Activated T-cell treated with anti-CD3 and anti-CD28 coated beads for 48 hours (primary cell): ENCODE measurements at places on chromosomes 12 and 14.

DNA sequence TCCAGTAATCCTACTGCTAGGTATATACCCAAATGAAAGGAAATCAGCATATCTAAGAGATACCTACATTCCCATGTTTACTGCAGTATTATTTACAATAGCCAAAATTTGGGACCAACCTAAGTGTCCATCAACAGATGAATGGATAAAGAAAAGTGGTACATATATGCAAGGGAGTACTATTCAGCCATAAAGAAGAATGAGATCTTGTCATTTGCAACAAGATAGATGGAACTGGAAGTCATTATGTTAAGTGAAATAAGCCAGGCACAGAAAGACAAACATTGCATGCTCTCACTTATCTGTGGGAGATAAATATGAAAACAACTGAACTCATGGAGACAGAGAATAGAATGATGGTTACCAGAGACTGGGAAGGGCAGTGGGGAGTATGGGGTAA is 109.5 kb downstream of the INSM2 start:
- DNase-seq, result no peak

DNA sequence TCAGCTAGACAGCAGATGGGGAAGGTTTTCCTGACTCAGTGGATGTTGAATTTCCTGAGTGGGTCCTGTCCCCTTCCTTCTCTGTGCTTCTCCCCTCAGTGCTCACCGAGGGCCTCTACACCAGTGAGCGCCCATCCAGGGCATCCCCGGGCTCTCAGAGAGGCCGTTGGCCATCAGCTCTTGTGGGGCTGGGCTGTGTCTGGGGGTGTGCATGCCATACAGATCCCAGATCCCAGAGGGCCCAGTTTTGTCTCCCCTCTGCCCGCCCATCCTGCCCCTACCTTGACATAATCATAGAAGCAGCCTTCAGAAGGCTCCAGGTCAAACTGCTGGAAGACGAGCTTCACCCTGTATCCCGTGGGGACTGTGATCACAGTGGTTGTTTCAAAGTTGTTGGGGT is 1.1 kb downstream of the C1R start:
- no peak for DNase-seq

DNA sequence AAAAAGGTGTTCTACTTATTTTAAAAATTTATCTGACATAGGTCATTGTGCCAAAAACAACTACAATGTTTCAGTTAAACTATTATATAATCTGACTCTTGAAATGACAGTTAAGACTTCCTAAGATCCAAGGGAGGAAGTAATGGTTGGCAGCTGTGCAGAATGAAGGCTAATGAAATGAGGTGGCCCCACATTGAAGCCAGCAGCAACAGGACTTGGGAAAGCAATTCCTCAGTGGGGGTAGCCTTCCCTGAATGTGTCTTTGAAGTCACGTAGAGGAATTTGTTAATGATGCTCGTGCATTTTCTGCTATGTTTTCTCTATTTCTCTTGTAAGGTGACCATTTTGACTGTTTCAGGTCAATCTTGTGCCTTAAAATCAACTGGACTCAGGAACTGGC is 162.4 kb upstream of the DAAM1 start:
- DNase-seq, result no peak

- no peak for DNase-seq
Measured at GRCh38 chr12:8773461-8773860, 49.0 kb upstream of the A2ML1 start.

- no peak for DNase-seq
Measured at GRCh38 chr14:51575349-51576116, 76.2 kb upstream of the FRMD6 start.

DNA sequence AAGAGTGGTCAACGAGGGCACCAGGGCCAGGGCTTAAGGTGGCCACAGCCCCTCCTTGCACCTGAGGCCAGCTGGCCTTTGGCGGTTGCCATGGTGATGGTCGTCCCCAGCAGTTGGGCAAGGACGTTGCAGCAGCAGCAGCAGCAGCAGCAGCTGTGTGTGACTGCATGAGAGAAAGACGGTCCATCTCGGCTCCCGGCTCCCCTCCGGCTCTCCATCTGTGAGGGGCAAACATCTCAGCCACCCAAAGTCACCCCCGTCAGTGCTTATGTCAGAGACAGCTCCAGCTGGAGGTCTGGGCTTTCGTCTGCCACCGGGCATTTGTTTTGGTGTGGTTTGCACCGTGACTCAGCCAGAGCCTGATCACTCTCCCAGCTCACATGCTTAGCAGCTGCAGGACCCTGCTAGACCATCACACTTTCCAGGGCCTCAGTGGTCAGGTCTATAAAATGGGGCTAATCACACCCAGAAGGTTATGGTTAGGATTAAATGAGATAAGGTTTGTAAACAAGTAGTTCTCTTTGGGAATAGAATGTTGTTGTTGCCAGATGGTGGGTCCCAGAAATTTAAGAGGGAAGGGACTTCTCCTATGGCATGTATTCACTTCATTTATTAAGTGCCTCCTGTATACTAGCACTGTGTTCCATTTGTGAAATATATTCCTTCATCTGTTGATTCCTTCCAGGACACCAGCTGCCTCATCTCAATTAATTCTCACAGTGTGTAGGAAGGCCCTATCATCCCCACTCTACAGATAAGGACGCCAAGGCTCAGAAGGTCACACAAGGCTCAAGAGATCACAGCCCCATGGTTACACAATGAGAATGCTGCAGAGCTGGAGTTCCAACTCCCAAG is 212.6 kb upstream of the LHX5 start:
- no peak for DNase-seq

GRCh38 chr12:92034083-92034482 is 111.6 kb downstream of the BTG1 start:
- DNase-seq, result no peak

- no peak for DNase-seq
Measured at GRCh38 chr12:85627584-85627983, 208.6 kb downstream of the RASSF9 start.

- DNase-seq, result no peak
Measured at GRCh38 chr12:14635776-14636175, 60.6 kb downstream of the GUCY2C start.

- DNase-seq, result no peak
Measured at GRCh38 chr12:4742416-4742970, 22.3 kb downstream of the GALNT8 start.

GRCh38 chr14:67926821-67927220 is 107.2 kb downstream of the RAD51B start:
- no peak for DNase-seq

DNA sequence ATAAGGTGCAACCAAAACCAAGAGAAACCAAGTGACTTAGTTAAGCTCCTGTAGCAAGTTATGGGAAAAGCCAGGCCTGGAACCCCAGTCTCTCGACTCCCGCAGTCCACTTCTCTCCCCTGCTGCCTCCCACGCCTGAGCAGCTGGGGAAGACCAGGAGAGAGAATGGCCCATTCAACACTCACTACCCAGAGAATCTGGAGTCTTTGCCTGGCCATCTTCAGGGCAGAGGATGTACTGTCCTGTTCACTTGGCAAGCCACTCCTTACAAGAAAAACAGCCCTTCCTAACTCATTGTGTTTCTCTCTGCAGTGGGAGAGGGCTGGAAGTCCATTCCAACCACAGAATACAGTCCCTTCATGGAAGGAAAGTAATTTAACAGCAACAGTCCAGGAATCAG is 1.8 kb downstream of the PITPNM2 start:
- DNase-seq, result no peak

DNA sequence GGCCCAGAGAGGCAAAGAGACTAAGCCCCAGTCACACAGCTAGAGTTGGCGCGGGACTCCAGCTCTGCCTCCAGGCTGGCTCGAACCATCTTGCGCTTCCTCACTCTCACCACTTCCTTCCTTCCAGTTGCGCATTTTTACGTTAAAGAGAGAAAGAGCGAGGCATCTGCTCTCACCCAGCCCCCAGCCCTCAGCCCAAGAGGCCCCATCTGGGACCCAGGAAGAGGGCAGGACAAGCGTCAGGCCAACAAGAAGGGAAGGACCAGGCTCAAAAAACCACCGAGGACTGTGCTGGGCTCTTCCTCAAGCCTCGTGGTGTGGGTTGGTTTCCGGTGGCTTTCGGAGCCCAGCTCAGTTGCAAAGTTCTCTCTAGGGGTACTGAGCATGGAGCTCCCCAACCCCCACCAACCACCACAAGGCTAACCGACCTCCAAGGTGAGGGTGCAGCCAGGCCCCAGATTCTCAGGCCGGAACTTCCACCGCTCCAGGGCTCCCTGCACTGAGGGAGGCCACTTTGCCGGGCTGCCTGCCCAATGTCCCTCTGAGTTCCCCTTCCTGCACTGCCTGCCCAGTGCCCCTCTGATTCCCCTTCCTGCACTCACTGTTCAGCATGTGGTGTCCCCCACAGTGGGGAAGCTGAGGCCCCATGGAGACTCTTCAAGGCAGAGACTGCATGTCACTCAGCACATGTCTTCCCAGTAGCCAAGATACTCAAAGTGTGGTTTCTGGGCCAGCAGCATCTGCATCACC is 35.9 kb downstream of the TESC start:
- DNase-seq, result peak; percentile 10

GRCh38 chr14:73100334-73100733 is 36.0 kb upstream of the PSEN1 start:
- DNase-seq, result no peak

- no peak for DNase-seq
Measured at GRCh38 chr12:21801522-21802288, 27.2 kb upstream of the KCNJ8 start.

- DNase-seq, result no peak
Measured at GRCh38 chr14:77838831-77839511, 39.1 kb downstream of the ADCK1 start.

DNA sequence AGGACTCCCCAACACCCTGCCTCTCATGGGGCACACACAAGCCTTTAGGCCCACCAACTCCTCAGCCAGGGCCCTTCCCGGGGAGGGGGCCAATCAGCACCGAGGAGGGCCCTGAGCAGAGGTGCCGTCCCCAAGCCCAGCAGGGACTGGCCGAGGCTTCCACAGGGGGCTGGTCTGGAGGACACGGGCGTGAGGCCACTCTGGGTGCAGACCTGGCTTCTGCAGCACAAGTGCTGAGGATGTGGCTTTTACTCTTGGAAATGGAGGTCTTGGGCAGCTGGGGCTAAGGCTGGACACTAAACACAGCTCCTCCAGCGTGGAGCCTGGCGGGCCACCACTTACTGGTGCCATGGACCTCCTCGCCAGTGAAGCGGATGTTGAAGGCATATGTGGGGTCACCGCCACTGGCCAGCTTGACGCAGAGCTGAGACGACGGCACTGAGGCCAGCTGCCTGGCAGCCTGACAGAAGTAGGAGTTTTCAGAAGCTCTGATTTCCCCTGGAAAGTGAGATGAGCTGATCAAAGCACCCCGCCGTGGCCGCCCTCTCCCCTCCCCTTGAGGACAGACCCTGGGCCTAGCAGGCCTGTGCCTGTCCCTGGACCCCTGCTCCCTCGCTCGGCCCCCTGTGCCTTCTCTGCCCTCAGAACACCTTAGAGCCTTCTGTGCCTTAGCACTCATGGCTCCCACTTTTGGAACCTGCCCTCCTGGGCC is 44.0 kb downstream of the TRAFD1 start:
- no peak for DNase-seq

DNA sequence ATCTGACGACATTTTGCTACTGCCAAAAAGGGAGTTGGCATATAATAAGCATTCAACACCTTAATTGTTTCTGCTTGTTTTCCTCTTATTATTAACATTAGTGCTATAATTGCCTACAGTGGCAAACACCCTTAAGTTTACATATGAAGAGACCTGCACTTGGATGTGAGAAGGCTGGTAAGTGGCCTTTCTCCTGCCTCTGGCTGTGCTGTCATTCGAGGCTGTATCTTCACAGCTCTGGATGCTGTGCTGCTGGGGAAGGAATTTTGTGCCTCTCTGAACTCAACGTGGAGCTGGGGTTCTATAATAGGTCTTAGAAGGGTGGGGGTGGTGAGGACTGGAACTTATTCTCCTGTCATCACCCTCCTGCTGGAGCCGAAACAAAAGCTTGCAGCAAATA is 385.9 kb downstream of the EMP1 start:
- no peak for DNase-seq

DNA sequence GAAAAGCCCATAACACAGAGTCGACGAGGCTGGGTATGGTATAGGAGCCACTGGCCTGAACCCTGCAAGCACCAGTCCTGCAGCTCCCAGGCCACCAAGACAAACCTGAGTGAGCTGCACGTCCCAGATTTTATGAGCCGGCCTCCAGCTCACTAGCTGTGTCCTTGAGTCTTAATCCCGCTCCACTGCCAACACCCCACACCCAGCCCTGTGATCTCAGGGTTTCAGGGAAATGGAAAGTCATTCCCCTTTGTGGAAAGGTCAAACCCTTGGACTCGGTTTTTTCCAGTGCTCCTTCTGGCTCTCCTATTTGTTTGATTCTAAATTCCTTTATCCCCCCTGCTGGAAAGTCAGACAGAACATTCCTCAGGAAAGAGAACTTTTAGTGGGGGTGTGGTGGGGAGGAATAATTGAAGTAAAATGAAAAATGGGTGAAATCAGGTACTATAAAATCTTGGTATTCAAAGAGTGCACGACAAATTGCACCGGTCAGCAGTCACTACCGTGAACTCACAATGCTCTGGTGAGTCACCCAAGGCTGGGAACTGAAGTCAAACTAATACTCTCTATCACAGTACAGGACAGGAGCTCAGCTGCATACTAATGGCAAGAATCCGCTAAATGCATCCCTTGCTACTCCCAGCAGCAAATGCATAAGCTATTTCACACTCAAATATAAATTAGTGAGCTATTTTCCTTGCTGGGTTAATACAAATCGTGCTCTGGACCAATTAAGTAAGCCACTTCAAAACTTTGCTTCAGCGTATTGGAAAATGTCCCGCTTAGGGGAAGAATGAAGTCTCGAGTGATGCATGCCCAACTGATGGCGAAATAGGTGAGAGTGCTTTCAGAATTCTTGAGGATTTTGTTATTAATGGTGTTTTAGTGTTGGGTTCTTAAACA is 9.0 kb downstream of the PITPNM2 start:
- DNase-seq, result no peak

- DNase-seq, result no peak
Measured at GRCh38 chr14:55929136-55929535, 189.1 kb upstream of the PELI2 start.

DNA sequence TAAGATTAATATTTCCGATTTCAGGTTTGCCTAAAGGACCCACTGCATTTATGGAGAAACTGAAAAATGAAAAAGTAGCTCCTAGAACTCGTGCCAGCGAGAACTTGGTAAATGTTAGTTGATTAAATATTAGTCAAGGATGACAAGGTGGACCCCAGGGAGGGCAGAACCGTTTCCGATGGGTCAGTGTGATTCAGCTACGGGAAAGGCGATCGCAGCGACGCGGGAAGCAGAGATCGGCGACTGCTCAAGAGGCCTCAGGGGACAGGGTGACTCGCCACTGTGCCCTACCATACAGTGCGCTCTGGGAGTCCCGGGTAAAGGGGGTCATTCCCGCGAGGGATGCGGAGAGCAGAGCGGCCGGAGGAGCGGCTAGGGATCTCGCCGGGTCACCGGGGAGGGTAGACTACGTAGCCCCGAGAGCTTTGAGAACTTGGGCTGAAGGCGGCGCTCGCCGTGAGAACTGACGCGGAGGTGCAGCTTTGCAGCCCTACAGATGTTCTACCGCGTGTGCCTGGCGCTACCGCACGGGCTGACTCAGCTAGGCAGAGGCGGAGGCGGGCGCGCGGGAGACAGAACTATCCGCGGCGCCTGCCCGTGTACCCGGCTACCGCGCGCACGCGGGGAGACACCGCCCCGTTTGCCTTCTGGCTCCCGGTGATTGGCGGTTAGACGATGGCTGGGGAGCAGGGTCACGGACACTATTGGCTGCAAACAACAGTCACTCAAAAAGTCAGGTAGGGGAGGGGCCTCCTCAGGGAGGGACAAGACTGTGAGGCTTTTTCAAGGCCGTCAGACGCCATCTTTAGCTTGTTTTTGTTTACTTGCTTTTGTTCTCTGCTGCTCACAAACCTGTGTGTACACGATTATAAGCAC is 3.2 kb downstream of the C14orf93 start:
- DNase-seq, result peak; percentile 96

GRCh38 chr12:75139196-75139595 is 70.4 kb downstream of the KCNC2 start:
- DNase-seq, result no peak
